ENCODE measurements at places on chromosomes 16 and 17.

DNA sequence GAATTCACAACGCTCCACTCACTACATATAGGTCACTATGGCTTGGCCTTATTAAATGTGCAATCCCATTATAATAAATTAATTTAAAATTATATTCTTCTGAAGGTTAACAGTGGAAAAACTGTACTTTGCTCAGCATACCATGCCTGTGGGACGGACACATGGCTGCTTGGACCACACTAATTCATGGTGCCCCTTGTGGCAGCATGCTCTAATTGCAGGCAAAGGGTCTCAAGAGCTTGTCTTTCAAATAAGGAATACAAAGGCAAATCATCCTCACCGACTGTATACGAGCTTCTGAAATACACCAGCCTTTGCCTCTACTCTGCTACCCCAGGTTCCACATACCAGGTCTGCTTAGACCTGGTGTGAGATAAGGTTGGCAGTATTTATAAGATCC is 11.7 kb downstream of the SMPD3 start:
- DNase-seq: no peak

- no peak for DNase-seq
Measured at GRCh38 chr17:70934835-70935234, 765.5 kb downstream of the KCNJ2 start.

DNA sequence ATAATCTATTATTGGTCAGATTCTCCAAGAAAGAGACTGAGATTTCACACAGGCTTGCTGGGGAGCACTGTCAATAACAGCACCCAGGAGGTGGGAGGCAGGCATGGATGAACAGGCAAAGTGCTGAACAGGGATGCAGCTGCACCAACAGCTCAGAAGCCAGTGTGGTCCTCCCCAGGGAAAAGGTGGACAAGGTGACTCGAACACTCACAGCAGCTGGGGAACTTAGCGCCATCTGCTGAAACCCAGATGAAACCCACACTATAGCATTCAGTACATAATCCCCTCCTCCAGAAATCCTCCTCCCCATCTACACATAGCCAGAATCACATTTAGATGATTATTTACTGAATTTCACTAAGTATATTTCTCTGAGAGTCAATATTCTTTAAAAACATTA is 255.2 kb upstream of the WSB1 start:
- DNase-seq: no peak

DNA sequence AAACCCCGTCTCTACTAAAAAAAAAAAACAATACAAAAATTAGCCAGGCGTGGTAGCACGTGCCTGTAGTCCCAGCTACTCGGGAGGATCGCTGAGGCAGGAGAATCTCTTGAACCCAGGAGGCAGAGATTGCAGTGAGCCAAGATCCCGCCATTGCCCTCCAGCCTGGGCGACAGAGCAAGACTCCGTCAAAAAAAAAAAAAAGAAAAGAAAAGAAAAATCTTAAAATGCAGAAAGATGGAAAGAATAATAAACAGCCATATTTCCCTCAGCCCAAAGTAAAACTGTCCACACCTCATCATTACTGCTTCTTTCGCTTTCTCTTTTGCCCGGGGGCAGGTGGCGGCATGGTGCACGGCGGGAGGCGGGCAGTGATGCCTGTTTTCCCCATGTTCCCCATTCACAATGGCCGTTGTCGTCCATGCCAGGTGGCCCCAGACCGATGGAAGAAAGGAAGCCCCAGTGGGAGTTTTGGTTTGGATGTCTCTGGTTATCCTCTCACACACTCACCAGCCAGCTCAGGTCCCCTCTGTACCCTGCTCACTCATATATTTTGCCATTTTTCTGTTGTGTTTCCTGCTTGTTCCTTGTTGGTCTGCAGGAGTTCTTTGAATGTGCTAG is 37.0 kb upstream of the PEMT start:
- peak; percentile 59 for DNase-seq

- peak; percentile 28 for DNase-seq
Measured at GRCh38 chr17:49993423-49994060, 1.5 kb downstream of the DLX3 start.

GRCh38 chr17:82614095-82614631 is 34.1 kb downstream of the WDR45B start:
- no peak for DNase-seq

- DNase-seq: no peak
Measured at GRCh38 chr17:9206741-9207332, 185.5 kb downstream of the NTN1 start.

DNA sequence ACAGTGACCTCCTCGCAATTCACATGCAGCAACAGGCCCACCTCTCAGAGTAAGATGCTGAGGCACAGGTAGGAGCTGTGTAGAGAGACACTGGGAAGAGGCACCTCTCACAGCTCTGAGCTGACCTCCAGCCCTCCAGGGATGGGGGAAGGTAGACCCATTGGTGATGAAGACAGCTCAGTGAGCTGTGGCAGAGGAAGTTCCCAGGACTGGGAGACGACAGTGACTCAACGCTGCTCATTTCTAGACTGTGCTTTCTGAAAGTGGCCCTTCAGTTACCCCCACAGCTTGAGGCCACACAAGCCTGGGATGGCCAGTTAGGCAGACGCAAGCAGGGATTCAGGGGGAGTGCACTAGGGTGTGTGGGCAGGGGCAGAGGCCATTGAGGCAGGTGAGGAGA is 2073.2 kb downstream of the TP53TG3F start:
- no peak for DNase-seq

DNA sequence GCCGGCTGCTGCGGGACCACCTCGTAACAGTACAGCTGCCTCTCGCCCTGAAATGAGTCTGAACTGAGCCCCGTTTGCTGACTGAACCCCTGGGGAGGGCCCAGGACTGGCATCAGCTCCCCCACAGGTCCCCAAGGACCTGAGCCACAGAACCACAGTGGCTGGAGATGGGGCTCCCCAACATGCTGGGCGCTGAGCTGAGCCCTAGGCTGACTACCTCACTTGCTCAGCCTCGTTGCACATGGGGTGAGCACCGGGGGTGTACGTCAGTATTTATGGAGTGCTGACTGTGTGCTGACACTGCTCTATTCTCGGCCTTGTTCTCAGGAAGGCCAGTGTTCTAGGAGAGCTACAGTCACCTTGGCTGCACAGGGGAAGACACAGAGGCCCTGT is 6.6 kb upstream of the VASN start:
- DNase-seq: no peak

DNA sequence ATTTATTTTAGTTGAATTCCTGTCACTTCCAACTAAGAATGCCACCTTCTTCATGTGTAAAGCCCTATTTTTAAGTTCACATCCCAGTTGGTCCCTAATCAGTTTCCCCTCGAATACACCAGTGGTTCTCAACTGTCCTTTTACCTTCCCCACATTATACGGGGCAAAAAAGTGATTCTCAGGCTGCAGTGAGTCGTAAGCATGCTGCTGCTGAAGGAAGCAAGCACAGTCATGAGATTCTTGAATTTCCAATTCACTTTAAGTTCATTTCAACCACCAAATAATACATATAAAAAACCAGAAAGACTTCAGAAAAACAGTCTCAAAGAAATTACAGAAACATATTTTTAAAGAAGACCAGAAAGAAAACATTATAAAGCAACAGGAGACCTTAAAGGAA is 47.9 kb downstream of the UBE2G1 start:
- no peak for DNase-seq

- DNase-seq: no peak
Measured at GRCh38 chr17:13297183-13297582, 279.4 kb upstream of the ELAC2 start.

DNA sequence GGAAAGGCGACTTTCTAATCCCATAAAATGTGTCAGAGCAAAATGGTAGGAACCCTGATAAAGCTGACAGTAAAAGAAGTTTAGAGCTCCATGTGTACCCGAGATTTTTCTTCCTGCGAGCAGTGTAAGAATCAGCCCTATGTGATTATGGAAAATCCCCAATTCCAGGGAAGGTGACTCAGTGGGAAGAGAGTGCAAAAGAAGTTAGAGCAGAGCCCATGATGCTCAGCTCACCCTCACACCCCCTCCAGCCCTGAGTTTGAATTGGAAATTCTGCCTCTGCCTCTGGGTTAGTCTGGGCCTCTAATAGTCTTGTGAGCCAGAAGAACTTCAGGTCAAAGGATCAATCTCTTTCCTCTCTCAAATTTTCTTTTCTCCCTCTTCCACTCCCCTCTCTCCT is 12.5 kb downstream of the C17orf78 start:
- no peak for DNase-seq

DNA sequence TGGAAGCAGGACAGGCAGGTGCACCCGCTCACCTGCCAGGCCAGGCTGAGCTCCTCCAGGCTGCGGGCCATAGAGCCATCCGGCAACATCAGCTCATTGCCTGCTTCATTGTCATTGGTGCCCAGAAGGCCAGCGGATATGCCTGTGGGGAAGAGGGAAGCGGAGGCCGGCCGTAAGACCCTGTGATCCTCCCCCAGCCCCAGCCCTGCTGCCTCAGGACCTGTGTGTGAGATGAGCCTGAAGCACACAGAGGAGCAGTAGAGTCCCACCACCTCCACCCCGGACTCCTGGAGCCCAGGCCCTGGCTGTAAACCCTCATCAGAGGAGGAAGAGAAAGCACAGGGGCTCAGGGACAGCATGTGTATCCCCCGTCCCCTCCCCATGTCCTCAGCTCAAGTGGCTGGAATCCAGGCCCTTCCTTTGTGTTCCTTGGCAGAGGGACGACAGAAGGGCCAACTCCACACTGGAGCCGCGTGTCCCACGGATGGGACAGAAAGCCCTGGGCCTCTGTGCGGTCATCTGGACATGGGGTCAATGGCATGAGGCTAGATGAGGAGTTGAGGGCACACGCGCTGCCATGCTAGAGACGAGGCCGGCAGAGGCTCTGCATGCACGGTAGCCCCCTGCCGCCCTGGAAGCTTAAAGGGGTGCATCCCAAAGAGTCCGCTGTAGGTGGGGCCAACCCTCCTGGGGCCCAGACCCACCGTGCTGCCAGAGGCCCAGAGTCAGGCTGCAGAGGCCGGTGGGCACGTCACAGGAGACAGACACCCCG is 39.1 kb downstream of the RMI2 start:
- DNase-seq: no peak

DNA sequence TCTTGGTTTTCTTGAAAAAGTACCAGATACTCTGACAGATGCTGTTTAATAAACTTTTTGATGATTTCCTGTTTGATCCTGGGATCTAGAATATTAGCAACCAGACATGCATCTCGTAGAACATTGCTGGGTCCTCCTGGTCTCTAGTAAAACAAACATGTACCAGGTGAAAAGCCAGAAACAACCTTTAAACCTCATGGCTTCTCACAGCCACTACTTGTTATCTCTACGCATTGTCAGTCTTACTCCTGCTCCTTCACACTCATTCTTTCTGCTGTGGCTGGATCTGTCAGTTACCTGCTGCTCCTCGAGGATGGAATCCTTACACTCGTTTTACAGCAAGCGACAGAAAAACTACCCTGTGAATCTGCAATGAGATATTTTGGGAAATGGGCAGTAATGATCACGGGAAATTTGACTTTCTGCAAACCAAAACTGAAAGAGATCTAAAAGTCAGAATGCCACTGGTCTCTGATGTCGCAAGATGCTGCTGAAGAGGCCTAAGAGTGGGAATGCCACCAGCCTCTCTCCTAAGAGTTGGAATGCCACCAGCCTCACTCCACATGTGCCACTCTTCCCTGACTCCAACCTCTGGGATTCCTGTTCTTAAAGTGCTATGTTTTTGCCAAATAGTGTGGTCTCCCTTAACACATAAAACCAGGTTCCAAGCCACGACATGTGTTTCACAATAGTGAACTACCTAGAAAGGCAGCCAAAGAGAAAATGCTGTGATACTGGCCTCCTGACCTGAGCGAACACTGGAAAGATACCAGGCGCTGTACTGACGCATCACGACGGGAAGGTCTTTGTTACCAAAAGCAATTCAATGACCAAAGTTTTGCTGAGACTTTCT is 86.3 kb downstream of the VPS53 start:
- DNase-seq: no peak

DNA sequence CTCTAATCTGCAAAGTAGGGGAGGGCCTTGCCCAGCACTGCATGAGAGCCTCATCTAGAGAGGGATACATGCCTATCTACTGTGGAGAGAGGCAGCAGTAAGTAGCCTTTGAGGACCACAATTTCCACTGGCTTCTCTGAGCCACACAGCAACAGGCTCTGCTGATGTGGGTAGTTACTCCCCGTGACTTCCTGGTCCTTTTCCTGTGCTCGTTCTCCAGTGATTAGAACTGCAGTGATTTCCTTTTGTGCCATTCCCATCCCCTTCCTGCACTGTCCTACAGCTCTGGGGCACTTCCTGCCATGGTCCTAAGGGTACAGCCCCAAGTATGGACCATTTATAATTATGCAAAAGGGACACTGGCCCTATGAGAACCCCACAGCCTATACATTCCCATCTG is 3.0 kb downstream of the PLSCR3 start:
- no peak for DNase-seq

- DNase-seq: peak; percentile 11
Measured at GRCh38 chr17:44636562-44636961, 19.7 kb upstream of the MEIOC start.

DNA sequence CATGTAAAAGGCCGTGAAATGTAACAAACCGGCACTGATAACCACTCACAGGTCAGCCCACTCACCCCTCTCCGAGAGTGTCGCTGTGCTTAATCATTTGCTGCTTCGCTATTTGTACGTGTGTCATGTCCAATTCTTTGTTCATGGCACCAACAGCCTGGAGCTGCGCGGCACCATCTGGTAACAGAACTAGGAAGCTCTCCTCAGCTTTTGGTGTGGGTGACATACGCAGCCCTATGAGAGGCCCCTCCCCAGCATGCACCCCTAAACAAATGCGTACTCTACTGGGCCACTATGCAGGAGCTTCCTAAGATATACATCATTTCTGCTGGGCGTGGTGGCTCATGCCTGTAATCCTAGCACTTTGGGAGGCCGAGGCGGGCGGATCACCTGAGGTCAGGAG is 2.3 kb upstream of the PECAM1 start:
- DNase-seq: peak; percentile 43

DNA sequence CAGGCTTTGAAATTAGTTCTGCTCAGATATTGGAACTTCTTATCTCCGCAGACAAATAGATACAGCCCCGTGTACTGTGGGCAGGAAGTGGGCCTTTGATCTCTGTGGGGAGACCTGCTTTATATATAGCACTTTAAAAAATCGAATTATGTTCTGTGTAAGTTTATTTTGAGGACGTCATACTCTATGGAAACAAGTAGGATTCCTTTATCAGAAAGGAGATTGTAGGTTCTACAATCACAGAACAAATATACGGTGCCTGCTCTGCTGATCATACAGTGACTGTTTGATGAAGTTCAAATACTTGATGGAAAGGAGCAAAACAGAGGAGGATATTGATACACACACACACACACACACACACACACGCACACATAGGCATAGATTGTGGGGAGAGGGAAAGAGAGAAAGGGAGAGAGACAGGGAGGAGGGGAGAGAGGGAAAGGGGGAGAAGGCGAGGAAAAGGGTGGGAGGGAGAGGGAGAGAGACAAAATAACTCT is 14.7 kb upstream of the TMEM220 start:
- DNase-seq: peak; percentile 33

GRCh38 chr16:84278968-84279367 is 15.7 kb upstream of the WFDC1 start:
- DNase-seq: no peak

Data from CD4-positive, alpha-beta T cell treated with Interleukin-21 for 1 hour (primary cell).